ENCODE measurements at places on chromosomes 11 and 22.

GRCh38 chr22:45230026-45230721, 10.5 kb downstream of the KIAA0930 start:
- no peak for DNase-seq

GRCh38 chr22:49197505-49197904, 630.2 kb downstream of the BRD1 start:
- no peak for DNase-seq

- no peak for DNase-seq
Measured at GRCh38 chr11:119847853-119848252, 118.9 kb upstream of the NECTIN1 start.

DNA sequence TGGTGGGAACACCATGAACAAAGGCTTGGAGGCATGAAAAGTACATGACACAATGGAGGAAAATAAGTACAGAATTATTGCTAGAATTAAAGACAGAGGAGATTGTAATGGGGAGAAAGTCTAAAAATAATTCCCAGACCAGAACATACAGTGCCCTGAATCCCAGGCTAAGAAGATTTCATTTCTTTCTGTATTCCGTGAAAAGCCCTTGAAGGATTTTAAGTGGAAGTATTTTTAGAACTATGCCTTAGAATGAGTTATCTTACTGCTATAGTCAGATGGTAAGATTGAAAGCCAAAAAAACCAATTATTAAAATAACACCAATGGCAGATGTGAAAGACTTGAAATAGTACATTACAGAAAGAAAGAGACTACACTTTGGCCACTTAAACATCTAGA, 36.1 kb upstream of the SLC5A12 start:
- no peak for DNase-seq

- DNase-seq, result no peak
Measured at GRCh38 chr11:132187386-132187785, 817.0 kb downstream of the NTM start.

DNA sequence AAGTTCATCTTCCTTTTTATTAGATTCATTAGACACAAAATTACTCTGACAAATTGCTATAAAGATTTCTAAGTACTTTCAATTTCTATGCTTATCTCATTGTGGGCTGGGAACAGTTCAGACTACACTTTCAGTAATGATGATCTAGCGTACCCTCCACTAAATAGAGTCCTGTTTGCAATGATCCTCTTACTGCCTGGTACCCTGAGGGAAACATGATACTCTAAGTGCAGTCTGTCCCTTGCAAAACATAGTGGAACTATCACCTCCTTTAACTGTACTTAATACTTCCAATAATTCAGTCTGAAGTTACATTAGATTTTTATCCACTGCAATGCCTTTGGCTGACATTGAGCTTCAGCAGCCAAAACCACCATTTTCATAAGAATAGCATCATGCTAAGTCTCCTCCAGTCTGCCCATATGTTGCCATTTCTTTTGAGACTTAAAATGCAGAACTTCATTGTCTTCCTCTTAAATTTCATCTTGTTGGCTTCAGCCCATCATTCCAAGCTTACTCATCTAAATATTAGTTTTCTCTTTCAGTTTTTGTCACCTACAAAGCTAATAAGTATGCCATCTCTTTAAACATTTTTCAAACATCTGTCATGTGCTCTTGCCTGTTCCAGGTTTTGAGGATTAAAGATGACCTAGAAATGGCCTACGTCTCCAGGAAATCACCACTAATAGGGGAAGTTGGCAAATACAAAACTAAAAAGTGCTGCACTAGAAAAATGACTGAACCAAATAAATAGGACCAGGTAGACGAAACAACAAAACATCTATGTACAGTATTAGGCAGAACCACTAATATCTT, 55.5 kb downstream of the PAK1 start:
- no peak for DNase-seq

DNA sequence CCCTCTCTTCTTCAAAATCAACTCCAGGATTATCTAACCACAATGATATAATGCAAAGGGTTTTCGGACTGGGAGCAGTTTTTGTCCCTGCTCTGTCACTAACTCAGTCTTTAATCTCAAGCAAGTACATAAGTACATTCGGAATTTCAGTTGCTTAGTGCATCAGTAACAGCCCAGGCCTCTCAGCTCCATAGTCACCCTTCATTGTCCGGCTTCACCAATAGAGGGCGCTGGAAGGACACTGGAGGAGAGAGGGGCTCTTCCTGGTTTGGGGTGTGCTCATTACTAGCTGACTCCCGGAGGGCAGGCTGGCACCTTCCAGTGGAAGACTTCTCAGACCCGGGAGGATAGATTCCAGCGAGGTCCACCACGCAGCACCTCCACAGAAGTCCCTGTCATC, 90.4 kb upstream of the PDGFD start:
- DNase-seq, result peak; percentile 49

DNA sequence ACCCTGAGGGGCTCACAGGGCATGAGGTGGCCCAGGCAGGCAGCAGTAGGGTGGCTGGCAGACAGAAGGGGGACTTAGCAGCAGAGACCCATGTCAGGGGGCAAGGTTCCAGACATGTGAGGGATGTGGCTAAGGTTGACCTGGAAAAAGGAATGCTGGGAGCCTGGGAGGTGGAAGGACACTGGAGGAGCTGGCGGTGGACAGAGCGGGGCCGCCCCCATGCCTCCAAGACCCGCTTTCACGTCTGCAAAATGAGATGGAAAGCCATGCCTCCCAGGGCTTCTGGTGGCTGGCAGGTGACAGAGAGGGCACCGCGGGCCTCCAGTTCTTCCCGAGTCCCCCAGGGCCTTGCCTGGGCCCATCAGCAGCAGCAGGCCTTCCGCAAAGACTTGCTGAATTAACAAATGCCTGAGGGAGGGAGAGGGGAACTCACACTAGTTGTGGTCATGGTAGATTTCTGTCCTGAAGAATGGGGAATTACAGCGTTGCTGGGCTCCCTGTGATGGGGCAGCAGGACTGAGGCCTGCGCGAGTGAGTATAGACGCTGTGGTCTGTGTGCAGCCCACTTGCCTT, 23.1 kb upstream of the SOX10 start:
- DNase-seq, result no peak

DNA sequence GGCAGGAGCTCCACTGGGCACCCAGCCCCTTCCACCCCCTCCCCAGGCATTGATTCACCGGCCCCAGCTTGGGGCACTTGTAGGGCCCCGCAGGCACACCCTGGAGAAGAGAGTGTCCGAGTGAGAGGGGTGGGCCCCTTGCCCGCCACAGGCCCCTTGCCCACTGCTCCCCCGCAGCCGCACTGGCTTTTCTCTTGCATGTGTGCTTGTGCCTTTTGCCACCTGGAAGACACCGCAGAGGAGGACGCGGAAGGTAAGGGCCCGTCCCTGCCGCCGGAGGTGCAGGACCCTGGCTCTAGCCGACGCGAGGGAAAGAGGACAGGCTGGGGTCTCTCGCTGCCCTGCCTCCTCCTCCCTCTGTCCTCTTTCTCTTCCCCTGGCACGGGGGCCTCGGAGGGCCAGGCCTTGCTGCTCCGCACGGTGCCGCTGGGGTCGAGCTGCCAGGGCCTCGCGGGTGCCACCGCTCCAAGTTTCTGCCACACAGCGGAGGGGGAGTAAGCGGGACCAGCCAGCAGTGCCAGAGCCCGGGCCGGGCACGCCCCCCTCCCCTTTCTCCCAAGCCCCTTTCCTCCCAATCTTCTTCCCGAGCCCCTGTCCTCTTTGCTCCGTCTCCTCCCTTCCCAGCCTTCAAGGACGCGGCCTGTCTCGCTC, 9.5 kb downstream of the TNNT3 start:
- no peak for DNase-seq

GRCh38 chr22:46951350-46951749, 188.9 kb downstream of the TBC1D22A start:
- no peak for DNase-seq

GRCh38 chr11:65867284-65868071, 5.1 kb downstream of the EFEMP2 start:
- no peak for DNase-seq

GRCh38 chr11:614021-614622, 1.6 kb downstream of the IRF7 start:
- DNase-seq, result no peak

GRCh38 chr11:112085822-112086421, 634 bp downstream of the TIMM8B start:
- DNase-seq, result peak; percentile 43

- no peak for DNase-seq
Measured at GRCh38 chr22:42711281-42711731, 9.4 kb downstream of the A4GALT start.

DNA sequence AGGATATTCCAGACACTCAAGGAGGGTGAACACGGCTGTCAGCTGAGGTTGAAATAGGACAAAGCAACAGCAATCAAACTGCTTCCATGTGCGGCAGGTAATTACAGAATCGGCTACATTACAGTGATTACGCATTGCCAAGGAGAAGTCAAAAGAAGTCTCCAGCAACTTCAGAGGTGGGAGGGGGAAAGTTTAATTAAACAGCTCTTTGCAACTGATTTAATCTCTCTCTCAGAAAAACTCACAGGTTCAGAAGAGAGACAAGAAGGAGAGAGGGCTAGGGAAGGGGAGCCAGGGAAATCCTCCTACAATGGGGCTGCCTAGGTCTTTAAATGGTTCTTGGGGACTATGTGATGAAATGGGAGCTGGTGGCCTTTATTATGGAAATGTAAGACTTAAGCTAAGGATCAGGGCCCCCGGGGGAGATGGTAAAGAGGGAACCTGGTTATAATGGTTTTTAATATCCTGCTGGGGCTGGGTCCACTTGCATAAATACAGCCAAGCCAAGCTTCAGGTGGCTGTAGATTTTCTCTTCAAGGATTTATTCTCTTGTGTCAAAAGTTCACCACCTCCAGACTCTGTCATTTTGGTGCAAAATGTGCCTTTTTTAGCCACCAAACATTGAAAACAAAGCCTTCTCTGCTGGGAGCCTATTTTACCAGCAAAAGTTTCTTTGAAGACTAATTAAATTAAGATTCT, 354.7 kb upstream of the NARS2 start:
- DNase-seq, result no peak

Data from amniotic epithelial cell (primary cell).